Activated naive CD8-positive, alpha-beta T cell treated with anti-CD3 and anti-CD28 coated beads, Interleukin-2, amount 10 ng/mL, durations not matched to agents 7 days and 5 days (primary cell): ENCODE measurements at places on chromosomes 2 and 18.

GRCh38 chr18:63025251-63026090 lies 294.1 kb downstream of the BCL2 start:
- no peak for DNase-seq

DNA sequence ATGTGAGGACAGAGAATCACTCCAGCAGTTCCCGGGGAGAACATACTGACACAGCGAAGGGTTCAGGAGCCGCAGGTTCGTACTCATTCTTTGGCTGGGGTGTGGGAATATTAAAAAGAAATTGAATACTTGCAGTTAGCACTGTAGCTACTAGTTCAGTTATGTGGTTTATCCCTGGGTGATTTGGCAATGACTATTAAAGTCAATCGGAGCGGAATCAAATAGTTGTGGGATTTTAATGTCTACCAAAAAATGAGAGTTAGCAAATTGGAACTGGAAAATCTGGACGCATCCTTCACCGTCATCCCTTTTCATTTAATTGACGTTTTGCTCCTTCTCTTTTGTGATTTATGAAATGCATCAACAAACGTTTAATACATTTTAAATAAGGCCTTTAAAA lies 50.8 kb downstream of the GBX2 start:
- DNase-seq, result no peak

- no peak for DNase-seq
These were observed 77.2 kb downstream of the LTBP1 start for GRCh38 chr2:33023728-33024500.

GRCh38 chr2:44102790-44103562 lies 65.7 kb upstream of the PPM1B start:
- DNase-seq, result no peak

DNA sequence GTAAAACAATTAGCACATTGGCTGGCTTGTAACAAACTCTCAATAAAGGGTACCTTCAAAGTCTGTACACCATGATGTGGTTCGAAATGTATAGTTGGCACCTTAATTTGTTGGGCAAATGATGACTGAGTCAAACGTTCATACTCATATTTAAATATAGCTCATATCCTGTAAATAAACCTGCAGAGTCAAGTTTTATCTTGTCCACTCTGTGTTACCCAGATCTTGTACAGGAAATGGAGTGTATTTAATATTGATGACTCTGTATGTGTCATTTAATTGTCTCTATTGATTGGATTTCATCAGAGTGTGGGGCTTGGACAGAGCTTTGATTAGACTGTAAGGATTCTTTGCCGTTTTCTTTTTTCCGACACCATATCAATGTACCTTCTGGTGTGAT lies 805.6 kb upstream of the ZEB2 start:
- DNase-seq, result no peak

DNA sequence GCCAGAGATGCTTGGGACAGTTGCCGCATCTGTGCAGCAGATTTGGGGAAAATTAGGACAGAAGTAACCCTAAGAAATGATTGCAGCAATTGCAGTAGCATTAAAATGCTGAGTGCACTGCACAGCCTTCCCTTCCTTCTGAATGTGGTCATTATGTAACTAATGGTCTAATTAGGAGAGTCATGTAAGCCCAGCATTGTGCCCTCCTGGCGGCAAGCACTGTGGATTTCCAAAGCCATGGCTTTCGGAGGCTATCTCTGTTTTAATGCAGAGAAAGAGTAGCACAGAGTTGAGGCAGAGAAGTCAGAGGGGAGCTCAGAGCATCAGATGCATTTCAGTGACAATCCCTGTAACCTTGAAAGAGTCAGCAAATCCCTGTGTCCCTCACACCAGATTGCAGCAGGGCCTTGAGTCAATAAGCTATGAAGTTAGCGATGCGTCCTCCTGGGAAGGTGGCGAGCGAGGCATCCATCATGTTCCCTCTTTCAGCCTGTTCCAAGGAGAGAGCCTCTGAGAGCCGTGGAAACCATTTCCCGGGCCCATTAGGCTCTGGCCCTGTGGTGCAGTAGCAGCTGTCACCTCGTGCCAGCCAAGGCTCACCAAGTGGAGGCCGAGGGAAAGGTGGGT lies 307.2 kb downstream of the FBXO15 start:
- DNase-seq, result no peak

GRCh38 chr18:13481820-13482617 lies 244.3 kb downstream of the FAM210A start:
- DNase-seq, result no peak

GRCh38 chr2:56234241-56234640 lies 50.5 kb downstream of the CCDC85A start:
- DNase-seq, result no peak

DNA sequence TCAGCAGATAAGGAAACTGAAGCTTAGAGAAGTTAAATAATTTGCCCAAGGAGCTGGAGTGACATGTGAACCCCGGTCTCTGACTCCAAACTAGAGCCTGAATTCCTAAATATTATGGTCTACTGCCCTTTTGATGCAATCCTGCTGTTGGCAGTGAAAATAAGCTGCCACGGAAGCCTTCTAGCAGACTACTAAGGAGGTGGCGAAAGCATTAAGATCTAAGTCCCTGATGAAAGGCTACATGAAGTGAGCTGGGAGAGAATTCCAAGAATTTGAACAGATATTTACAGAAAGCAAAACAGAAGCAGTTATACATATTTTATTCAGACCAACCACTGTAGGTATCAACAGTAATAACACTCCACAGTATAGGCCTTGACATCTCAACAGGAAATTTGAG lies 28.1 kb downstream of the TRMT61B start:
- DNase-seq, result no peak

- no peak for DNase-seq
These were observed 28.5 kb downstream of the PSME4 start for GRCh38 chr2:53942280-53942679.

DNA sequence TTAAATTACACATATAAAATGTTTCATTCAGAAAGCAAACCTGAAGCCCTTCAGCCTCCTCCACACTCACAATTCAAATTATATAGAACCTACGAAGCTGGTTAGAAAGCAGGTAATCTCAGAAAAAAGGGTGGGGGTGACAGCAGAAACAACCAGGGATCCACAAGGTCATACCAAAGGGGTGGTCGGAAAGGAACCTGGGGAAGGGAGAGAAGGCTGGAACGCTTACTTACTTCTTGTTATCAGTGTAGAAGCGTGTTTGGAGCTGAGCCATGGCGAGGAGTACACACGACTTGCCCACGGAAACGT lies 316 bp downstream of the WDR12 start:
- DNase-seq, result no peak

GRCh38 chr2:100610381-100610831 lies 47.6 kb downstream of the PDCL3 start:
- DNase-seq, result peak; percentile 86

- DNase-seq, result no peak
These were observed 68.8 kb downstream of the TMEM131 start for GRCh38 chr2:97926946-97927345.

DNA sequence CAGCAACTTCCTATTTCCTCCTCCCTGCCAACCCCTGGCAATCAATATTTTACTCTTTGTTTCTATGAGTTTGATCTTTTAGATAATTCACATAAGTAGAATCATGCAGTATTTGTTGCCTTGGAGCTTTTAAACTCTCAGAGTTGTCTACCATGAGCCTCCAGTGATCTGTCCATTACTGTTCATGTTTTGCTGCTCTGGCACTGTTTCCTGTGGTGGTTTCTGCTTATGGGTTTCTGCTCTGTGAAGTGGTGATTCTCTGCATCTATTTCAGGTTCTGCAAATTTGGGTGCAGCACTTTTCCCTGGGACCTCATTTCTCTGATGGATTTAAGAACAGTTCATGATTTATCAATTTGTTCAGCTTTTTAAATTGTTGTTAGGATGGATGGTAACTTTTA lies 908.1 kb upstream of the FANCL start:
- DNase-seq, result no peak

- DNase-seq, result no peak
These were observed 38.9 kb downstream of the TTC27 start for GRCh38 chr2:32666704-32667103.

DNA sequence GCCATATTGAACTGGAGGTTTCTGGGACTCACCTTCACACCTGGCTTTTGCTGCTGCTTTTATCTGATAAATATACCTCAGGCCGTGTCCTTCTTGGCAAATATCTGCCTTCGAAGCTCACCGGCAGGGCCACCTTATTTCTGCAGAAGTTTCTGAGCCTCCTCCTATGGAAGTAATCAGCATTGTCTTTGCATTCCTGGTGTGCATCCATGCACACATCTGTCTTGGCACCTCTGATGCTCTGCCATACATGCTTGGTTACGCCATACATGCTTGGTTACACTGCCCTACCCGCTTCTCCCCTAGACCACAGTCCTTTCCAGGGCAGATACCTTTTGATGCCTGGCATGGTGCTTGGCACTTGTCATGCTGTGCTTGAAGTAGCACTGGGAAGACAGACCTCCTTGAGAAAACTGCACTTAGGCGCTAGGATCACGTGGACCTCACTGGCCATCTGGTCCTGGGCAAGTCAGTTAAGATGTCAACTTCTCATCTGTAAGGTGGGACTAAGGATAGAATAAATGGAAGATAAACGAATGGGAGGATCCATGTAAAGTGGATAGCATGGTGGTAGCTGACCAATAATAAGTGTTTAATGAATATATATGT lies 66.8 kb downstream of the ZNF236 start:
- no peak for DNase-seq

DNA sequence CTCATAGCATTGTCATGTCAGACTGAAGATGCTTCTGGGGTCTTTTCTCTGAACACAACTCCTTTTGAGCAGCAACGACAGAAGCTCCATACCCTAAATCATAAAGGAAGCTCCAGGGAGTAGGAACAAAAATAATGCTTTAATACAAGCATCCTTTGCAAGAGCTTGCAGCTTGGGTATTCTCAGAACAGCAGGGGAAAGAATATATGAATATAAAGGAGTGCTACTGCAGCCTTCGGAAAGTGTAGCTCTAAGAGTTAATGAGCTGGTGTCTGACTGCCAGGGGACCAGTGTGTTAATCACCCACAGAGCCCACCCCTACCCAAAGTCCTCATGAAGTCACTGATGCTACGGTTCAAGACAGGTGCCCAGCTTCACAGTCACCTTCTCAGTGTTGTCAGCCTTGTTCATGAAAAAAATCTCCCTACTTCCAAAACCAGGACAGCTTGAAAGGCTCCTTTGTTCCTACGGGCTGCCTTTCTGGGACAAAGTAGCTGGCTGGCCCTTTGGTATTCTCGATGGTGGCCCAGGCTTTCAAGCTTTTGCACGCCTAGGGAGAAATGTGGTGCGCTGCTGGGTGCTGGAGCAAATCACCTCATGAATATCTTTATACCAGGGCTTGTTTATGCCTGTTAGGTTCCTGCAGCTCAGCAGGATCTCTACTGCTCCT lies 259.7 kb downstream of the CMPK2 start:
- no peak for DNase-seq

DNA sequence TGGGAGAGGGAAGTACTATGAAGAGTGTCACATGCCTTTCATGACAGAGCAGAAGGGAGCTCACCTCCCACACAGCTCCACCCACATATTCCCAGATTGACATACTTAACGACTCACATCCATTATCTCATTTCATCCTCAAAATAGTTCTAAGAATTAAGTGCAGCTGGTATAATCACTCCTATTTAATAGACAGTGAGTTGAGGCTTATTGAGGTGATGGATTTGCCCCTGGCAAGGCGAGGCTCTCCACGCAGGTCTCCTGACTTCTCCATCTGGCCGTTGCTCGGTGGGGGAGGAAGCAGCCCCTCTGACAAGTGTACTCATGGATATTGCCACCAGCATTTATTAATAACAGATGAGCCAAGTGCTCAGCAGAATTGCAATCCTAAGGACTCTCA lies 81.4 kb downstream of the TGOLN2 start:
- DNase-seq, result no peak

- DNase-seq, result no peak
These were observed 70.7 kb upstream of the DTNB start for GRCh38 chr2:25744055-25744454.

- no peak for DNase-seq
These were observed 72.4 kb downstream of the ZNF236 start for GRCh38 chr18:76894566-76895346.

GRCh38 chr2:112889976-112890375 lies 21.0 kb upstream of the IL37 start:
- DNase-seq, result no peak

DNA sequence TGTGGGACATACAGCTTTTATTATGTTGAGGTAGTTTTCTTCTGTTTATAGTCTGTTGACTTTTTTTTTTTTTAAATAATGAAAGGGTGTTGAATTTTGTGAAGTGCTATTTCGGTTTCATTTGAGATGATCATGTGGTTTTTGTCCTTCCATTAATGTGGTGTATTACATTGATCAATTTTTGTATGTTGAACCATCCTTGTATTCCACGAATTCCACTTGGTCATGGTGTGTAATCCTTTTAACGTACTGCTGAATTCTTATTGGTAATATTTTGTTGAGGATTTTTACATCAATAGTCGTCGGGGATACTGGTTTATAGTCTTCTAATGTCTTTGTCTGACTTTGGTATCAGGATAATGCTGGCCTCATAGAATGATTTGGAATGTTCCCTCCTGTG lies 18.8 kb downstream of the ALMS1 start:
- DNase-seq, result no peak

GRCh38 chr2:144357623-144358373 lies 162.1 kb downstream of the ZEB2 start:
- no peak for DNase-seq

DNA sequence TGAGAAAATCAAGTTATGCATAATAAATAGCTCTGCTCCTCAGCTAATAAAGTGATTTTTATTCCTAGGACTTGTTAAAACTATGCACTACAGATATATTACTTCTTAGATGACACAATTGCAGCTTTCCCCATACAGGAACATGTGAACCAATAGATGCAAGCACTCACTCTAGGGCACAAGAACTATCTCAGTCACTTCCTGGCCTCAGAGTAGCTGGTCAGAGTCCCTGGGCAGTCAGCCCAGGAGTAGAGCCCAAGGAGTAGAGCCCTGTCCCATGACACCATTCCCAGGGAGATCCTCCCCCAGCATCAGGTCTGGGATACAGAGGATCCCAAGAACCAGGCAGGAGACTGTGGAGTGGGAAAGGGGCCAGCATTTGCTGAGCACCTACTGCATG lies 2.7 kb downstream of the TNS1 start:
- DNase-seq, result no peak

DNA sequence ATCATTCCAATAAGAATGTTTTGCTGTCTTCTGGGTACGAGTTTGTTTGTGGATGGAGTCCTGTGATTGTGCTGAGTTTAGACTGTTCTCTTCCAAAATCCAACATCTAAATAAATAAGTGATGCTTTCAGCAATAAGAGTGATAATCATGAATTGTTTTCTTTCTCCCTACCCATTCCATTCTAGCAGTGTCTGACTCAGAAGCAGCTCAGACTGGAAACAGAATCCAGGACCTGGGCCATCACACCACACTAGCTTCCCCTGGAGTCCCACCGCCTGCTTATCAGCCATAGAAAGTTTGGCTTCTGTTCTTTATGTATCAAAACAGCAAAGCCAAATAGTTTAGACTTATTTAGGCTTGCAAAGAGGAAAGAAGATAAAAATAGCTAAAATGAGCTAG lies 76.4 kb upstream of the CNGA3 start:
- DNase-seq, result no peak

DNA sequence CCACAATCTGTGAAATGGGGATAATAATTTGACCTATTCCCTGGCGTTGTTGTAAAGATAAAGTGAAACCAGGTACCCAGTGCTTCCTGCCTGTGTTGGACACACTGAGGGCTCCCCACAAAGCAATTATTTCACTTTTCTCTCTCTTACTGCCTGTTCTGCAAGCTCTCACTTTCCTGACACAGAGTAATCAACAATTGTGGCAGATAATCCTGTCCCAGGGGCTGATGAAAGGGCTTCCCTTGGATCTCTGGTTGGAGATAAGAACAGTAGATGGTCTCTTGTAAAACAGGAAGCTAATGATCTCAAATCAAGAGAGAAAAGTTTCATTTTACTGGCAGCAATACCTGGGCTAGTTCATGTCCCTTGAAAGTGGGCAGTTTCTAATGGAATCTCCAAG lies 190.4 kb upstream of the EPHA4 start:
- no peak for DNase-seq
